Immature natural killer cell (primary cell): ENCODE measurements at places on chromosomes 1 and 21.

- DNase-seq, result no peak
- H3K27ac ChIP-seq, result no peak overlapping the region
- H3K27me3 ChIP-seq, result peaks cover 3% of the 10 kb centered on the region
- H3K4me3 ChIP-seq, result no peak overlapping the region
- H3K4me1 ChIP-seq, result no peaks in the 10 kb centered on the region
Measured at GRCh38 chr1:223258751-223259198, 105.2 kb downstream of the SUSD4 start.

- no peaks in the 10 kb centered on the region for H3K4me1 ChIP-seq
- H3K27ac ChIP-seq, result no peak overlapping the region
- no peak overlapping the region for H3K4me3 ChIP-seq
Measured at GRCh38 chr21:41008974-41009373, 159.0 kb upstream of the BACE2 start.

DNA sequence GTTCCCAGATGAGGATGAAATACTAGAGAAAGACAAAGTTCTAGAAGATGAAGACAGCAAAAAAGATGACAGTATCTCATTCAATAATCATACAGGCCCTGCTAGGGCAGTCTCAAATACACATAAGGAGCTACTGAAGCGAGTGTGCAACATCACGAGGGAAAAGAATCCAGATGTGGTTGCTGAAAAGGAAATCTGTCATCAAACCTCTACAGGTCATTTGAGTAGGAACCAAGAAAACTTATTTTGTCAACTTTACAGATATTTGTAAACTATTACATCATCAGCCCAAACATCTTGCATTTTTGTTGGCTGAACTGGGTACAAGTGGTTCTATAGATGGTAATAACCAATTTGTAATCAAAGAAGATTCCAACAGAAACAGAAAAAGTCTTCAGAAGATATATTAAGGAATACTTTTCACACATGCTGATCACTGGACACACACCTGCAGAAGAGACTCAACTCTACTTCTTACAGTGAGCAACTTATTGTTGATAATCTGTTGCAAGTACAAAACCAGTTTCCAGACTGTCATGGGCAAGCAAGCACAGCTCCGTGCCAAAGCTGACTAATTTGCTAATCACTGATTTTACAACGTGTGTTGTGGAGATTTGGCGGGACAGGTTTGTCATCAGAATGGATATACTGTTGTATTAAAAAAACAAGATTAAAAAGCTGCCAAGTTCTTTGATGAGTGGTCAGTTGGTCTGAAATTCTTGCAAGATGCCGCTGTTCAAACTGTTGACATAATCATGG, 42.1 kb downstream of the TRIM33 start:
- H3K27me3 ChIP-seq, result no peaks in the 10 kb centered on the region
- no peak for DNase-seq

DNA sequence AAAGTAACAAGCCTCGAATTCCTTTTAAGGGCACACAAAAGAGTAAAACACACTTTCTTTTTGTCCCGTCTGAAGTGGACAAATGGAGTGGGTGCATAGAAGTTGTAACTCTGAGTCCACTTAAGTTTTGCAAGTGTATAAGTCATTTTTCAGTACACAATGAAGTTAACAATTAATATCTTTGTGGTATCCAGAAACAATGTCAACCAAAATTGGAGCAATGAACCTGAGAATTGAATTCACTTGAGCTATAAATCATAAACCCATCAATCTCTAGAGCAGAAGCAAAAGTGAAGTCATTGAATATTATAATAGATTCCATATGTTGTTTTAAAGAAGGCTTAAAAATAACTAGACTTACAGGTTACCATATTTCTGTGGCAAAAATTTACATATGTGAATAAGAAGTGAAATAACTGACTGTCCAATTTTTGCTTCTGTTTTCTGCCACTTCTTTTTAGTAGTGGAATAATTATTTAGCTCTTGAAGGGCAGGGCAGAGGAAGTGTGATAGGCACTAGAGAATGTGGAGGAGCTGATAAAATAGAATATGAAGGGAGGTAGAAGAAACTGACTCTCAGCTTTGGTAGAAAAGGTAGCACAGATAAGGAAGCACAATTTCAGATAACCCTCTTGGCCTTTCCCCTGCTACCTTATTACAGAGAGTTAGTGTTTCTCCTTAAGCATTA, 73.9 kb upstream of the RGL1 start:
- H3K27me3 ChIP-seq, result peaks cover 4% of the 10 kb centered on the region
- no peak for DNase-seq
- no peaks in the 10 kb centered on the region for H3K36me3 ChIP-seq
- no peak overlapping the region for H3K4me3 ChIP-seq
- no peak overlapping the region for H3K27ac ChIP-seq

DNA sequence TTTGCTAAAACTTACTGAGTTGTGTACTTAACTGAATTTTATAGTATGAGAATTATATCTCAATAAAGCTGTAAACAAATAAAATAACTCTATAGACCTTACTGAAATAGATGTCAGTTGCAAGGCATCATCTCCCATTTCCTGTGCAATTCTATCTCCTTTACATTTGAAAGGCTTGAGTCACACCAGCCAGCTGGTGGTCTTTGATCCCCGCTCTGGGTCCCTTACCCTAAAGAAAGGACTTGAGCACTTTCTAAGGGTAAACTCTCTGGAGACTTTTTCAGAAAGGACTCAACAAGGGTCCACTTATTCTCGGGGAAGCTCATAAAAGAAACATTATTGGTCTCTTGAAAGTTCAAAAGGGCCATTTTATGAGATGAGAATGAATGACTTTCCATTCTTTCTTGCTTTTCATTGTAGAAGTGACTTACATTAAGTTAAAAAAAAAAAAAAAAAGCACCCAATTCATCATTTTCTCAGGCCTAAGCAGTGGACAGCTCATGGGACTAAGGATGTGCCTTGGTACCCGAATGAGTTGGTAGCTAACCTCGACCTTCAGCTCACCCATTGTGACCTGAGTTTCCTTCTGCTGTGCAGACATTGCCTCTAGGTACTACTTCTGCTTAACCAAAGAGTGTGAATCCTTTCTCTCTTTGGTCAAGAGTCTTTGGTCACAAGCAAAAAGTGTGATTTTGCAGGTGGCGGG, 147.0 kb upstream of the COA6 start:
- H3K27me3 ChIP-seq, result peaks cover 28% of the 10 kb centered on the region
- H3K27ac ChIP-seq, result no peak overlapping the region
- no peaks in the 10 kb centered on the region for H3K36me3 ChIP-seq
- peaks cover 17% of the 10 kb centered on the region for H3K4me1 ChIP-seq
- H3K4me3 ChIP-seq, result no peak overlapping the region

- no peak for DNase-seq
- no peaks in the 10 kb centered on the region for H3K4me1 ChIP-seq
- H3K27me3 ChIP-seq, result no peaks in the 10 kb centered on the region
- no peak overlapping the region for H3K4me3 ChIP-seq
- no peak overlapping the region for H3K27ac ChIP-seq
Measured at GRCh38 chr1:236808564-236809130, 13.6 kb downstream of the MTR start.

GRCh38 chr21:42538479-42539275, 25.0 kb downstream of the SLC37A1 start:
- peaks cover 4% of the 10 kb centered on the region for H3K27me3 ChIP-seq
- H3K36me3 ChIP-seq, result peaks cover 15% of the 10 kb centered on the region
- no peak for DNase-seq

DNA sequence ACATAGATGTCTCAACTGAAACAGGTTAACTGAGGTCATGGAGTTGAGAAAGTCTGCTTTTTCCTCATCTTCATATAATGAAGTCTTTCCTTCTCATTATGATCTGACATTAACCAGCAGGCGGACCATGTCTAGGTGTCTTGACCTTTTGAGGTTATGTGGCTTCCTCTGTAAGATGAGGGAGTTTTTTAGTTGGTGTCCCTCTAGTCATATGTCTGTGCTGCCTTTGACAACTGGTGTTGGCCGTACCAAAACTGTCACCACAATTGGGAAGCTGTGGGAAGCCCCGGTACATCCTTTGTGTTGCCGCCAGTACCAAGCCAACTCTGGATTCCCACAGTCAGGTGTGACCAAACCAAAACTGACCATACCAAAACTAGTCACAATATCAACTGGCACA, 105.1 kb downstream of the PBX1 start:
- no peak overlapping the region for H3K27ac ChIP-seq
- peak; percentile 52 for DNase-seq
- H3K27me3 ChIP-seq, result peaks cover 14% of the 10 kb centered on the region
- H3K4me1 ChIP-seq, result peaks cover 38% of the 10 kb centered on the region
- peak overlapping the region; percentile 24 for H3K4me3 ChIP-seq

GRCh38 chr1:157238585-157238984, 100.4 kb upstream of the ETV3 start:
- H3K36me3 ChIP-seq, result no peaks in the 10 kb centered on the region
- H3K27me3 ChIP-seq, result peaks cover 8% of the 10 kb centered on the region
- no peak for DNase-seq
- no peak overlapping the region for H3K4me3 ChIP-seq
- H3K27ac ChIP-seq, result no peak overlapping the region
- no peaks in the 10 kb centered on the region for H3K4me1 ChIP-seq

- H3K27ac ChIP-seq, result no peak overlapping the region
- no peaks in the 10 kb centered on the region for H3K4me1 ChIP-seq
- H3K4me3 ChIP-seq, result no peak overlapping the region
- no peak for DNase-seq
- no peaks in the 10 kb centered on the region for H3K36me3 ChIP-seq
Measured at GRCh38 chr1:22835636-22836319, 125.1 kb downstream of the EPHB2 start.

- no peak overlapping the region for H3K4me3 ChIP-seq
- H3K4me1 ChIP-seq, result peaks cover 69% of the 10 kb centered on the region
- no peak overlapping the region for H3K27ac ChIP-seq
- DNase-seq, result no peak
- H3K27me3 ChIP-seq, result peaks cover 9% of the 10 kb centered on the region
Measured at GRCh38 chr21:44967082-44968047, 27.5 kb downstream of the SLX9 start.

- no peaks in the 10 kb centered on the region for H3K36me3 ChIP-seq
- peaks cover 2% of the 10 kb centered on the region for H3K27me3 ChIP-seq
- peaks cover 34% of the 10 kb centered on the region for H3K4me1 ChIP-seq
- H3K27ac ChIP-seq, result no peak overlapping the region
- DNase-seq, result no peak
- no peak overlapping the region for H3K4me3 ChIP-seq
Measured at GRCh38 chr21:37550157-37550556, 183.6 kb downstream of the DYRK1A start.

GRCh38 chr1:42927274-42927841, 31.3 kb downstream of the SLC2A1 start:
- H3K27ac ChIP-seq, result peak overlapping the region; percentile 61
- H3K4me1 ChIP-seq, result peaks cover 84% of the 10 kb centered on the region
- peaks cover 28% of the 10 kb centered on the region for H3K27me3 ChIP-seq
- DNase-seq, result no peak
- H3K36me3 ChIP-seq, result peaks cover 49% of the 10 kb centered on the region

GRCh38 chr1:55209247-55209646, 5.9 kb downstream of the USP24 start:
- H3K36me3 ChIP-seq, result no peaks in the 10 kb centered on the region
- peak overlapping the region; percentile 81 for H3K27ac ChIP-seq
- H3K4me1 ChIP-seq, result peaks cover 77% of the 10 kb centered on the region
- H3K27me3 ChIP-seq, result peaks cover 3% of the 10 kb centered on the region

DNA sequence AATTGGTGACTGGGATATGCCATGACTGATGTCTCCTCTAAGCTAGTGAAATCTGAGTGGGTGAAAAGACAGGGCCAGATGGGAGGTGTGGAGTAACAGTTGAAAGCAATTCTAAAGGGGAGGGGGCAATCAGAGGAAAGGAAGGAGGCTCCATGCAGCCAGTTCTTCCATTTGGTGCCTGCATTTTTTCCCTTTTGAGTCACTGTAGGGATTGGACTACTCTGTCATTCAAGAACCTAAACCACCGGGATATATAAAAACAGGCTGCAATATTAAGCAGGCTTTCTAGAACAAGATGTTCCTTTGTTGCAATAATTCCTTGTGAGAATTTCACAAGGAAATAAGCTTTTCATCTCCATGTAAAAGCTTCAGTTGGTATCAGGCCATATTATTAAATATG, 18.3 kb downstream of the CLIC6 start:
- H3K27me3 ChIP-seq, result peaks cover 2% of the 10 kb centered on the region
- H3K4me3 ChIP-seq, result no peak overlapping the region
- no peak for DNase-seq
- H3K36me3 ChIP-seq, result no peaks in the 10 kb centered on the region
- peaks cover 3% of the 10 kb centered on the region for H3K4me1 ChIP-seq
- no peak overlapping the region for H3K27ac ChIP-seq

GRCh38 chr21:17427157-17427556, 85.7 kb upstream of the CXADR start:
- H3K4me1 ChIP-seq, result no peaks in the 10 kb centered on the region
- H3K36me3 ChIP-seq, result no peaks in the 10 kb centered on the region
- no peak overlapping the region for H3K4me3 ChIP-seq
- H3K27me3 ChIP-seq, result peaks cover 6% of the 10 kb centered on the region

- H3K4me1 ChIP-seq, result peaks cover 8% of the 10 kb centered on the region
- H3K27me3 ChIP-seq, result peaks cover 3% of the 10 kb centered on the region
- no peak overlapping the region for H3K4me3 ChIP-seq
- no peak overlapping the region for H3K27ac ChIP-seq
- no peaks in the 10 kb centered on the region for H3K36me3 ChIP-seq
- DNase-seq, result no peak
Measured at GRCh38 chr1:22745669-22746585, 35.3 kb downstream of the EPHB2 start.

- no peak for DNase-seq
- H3K36me3 ChIP-seq, result no peaks in the 10 kb centered on the region
- H3K27me3 ChIP-seq, result peaks cover 2% of the 10 kb centered on the region
- no peaks in the 10 kb centered on the region for H3K4me1 ChIP-seq
Measured at GRCh38 chr21:15132781-15133180, 68.0 kb upstream of the NRIP1 start.

DNA sequence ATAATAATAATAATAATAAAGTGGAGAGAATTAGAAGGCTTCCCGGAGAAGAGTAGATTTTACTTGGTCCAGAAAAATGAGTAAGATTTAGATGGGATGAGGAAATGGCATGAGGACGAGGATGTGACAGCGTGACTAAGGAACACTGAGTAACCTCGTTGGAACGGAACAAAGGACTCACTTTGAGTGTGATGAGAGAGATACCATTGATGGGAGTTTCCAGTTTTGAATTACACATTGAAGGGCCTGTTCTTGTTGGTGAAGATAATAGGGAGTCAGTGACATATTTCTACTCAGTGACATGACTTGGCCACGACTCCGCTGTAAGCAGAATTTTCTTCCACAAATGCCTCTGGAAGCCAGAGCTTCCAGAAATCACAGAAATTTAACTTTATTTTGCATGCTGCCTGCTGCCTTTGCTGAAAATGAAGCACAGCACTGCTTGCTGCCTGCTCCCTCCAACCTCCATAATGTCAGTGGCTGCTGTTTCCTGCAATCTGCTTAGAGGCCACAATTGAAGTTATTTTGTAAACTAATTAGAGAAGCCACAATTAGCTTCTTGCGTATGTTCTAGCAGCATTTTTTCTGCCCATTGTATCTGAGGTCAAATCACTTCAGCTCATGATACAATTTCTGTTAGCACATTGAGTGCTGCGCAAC, 33.7 kb upstream of the FBXO28 start:
- no peak for DNase-seq
- no peak overlapping the region for H3K27ac ChIP-seq
- H3K4me3 ChIP-seq, result no peak overlapping the region
- no peaks in the 10 kb centered on the region for H3K4me1 ChIP-seq
- H3K27me3 ChIP-seq, result peaks cover 10% of the 10 kb centered on the region
